ENCODE measurements at places on chromosomes 12 and 14.
A peak's percentile ranks its signal among the peaks of the same experiment; 100 is the strongest.

- peak; percentile 55 for DNase-seq
Measured at GRCh38 chr14:89236851-89237250, 180.2 kb downstream of the FOXN3 start.

GRCh38 chr14:103880348-103881267 is 33.2 kb upstream of the PPP1R13B start:
- DNase-seq, result peak; percentile 67

GRCh38 chr12:106051853-106052531 is 86.8 kb downstream of the NUAK1 start:
- DNase-seq, result peak; percentile 82

- DNase-seq, result no peak
Measured at GRCh38 chr14:100469632-100470522, 117.3 kb downstream of the BEGAIN start.

DNA sequence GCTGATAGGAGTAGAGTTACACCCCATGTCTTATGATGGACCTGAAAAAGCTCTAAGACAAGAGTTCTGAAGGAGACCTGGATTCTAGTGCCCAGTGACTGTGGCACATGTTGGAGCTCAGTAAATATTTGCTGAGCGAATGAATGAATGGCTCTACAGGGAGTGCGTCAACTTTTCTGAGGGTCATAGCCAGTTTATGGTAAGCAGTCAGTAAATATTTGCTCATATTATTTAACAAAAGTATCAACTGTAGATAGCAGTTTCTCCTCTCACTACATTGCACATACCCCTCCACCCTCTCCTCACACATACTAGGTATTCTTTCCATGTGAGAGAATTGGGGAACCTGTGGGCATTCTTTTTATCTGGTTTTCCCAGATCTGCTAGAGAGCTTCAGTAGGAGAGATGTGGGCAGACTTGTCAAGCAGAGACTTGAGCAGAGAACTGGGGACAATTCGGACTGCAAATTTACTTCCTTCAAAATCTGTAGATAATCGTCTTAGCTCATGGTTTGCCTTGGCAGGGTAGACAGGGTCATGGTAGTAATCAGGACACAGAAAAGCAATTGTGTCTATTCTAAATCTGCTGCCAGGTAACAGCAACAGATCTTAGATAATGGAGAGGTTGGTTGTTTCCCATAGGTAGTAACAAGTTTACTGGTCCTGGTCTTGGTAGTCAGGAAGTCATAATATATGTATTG is 5.7 kb downstream of the SLC4A8 start:
- DNase-seq, result no peak

All from fibroblast of skin of scalp (primary cell).